Memory B cell (primary cell): ENCODE measurements at places on chromosomes 12 and 14.

- H3K4me1 ChIP-seq = peaks cover 31% of the 10 kb centered on the region
- H3K4me3 ChIP-seq = no peak overlapping the region
- H3K27ac ChIP-seq = peak overlapping the region; percentile 96
- no peak for DNase-seq
These were observed 16.4 kb upstream of the ARID4A start for GRCh38 chr14:58281969-58282368.

DNA sequence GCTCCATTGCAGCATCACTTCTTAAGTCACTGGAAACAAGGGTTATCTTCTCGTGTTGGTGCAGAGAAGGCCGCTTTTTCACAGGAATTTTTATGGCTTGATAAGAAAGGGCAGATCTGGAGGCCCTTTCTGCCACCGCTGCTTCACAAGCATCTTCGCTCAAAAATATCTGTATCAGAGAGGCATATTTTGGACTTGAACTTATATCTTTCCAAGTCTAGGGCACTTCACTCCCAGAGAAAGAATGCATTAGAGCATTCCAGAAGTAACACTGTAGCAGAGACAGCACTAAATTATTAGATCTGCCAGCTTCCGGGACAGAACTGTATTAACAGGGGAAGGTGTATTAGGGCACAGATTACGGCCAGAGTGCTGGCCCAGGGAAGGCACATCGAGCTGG is 151.7 kb upstream of the AMIGO2 start:
- H3K27ac ChIP-seq = peak overlapping the region; percentile 63
- H3K27me3 ChIP-seq = no peaks in the 10 kb centered on the region
- no peak for DNase-seq
- peaks cover 32% of the 10 kb centered on the region for H3K36me3 ChIP-seq

GRCh38 chr14:31968107-31968810 is 108.8 kb upstream of the ARHGAP5 start:
- peaks cover 15% of the 10 kb centered on the region for H3K4me1 ChIP-seq
- DNase-seq = no peak
- H3K27ac ChIP-seq = no peak overlapping the region
- H3K27me3 ChIP-seq = no peaks in the 10 kb centered on the region

- H3K27me3 ChIP-seq = no peaks in the 10 kb centered on the region
- H3K36me3 ChIP-seq = peaks cover 8% of the 10 kb centered on the region
- H3K4me1 ChIP-seq = no peaks in the 10 kb centered on the region
- DNase-seq = no peak
- no peak overlapping the region for H3K4me3 ChIP-seq
These were observed 12.1 kb downstream of the ACADS start for GRCh38 chr12:120737557-120738251.

- no peak for DNase-seq
- no peak overlapping the region for H3K4me3 ChIP-seq
- peaks cover 3% of the 10 kb centered on the region for H3K4me1 ChIP-seq
- no peaks in the 10 kb centered on the region for H3K36me3 ChIP-seq
- no peak overlapping the region for H3K27ac ChIP-seq
These were observed 42.9 kb downstream of the FERMT2 start for GRCh38 chr14:52907949-52908348.

GRCh38 chr12:11904124-11904523 is 166.6 kb upstream of the BCL2L14 start:
- H3K4me3 ChIP-seq = no peak overlapping the region
- DNase-seq = no peak
- H3K27me3 ChIP-seq = peaks cover 5% of the 10 kb centered on the region
- peaks cover 7% of the 10 kb centered on the region for H3K36me3 ChIP-seq

DNA sequence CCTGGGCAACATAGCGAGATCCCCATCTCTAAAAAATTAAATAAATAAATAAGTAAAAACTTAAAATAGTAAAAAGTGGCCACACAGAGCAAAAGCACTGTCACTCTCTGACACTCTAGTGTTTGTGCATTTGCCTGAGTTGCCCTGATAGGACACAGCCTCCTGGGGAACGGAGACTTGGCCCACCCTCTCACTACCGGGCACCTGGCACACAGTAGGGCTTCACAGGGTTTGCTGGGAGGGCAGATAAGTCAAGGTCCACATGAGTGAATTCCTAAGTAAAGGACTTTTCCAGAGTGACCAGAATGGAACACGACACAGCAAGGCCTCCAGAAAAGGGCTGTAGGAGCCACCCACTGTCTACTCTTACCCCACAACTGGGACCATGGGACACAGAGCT is 54.3 kb downstream of the SCARB1 start:
- no peak for DNase-seq
- no peak overlapping the region for H3K27ac ChIP-seq
- H3K27me3 ChIP-seq = no peaks in the 10 kb centered on the region
- peaks cover 23% of the 10 kb centered on the region for H3K36me3 ChIP-seq

GRCh38 chr12:103561174-103561573 is 25.9 kb upstream of the STAB2 start:
- no peaks in the 10 kb centered on the region for H3K4me1 ChIP-seq
- no peak for DNase-seq
- H3K4me3 ChIP-seq = no peak overlapping the region
- no peaks in the 10 kb centered on the region for H3K36me3 ChIP-seq
- no peak overlapping the region for H3K27ac ChIP-seq
- H3K27me3 ChIP-seq = peaks cover 15% of the 10 kb centered on the region

DNA sequence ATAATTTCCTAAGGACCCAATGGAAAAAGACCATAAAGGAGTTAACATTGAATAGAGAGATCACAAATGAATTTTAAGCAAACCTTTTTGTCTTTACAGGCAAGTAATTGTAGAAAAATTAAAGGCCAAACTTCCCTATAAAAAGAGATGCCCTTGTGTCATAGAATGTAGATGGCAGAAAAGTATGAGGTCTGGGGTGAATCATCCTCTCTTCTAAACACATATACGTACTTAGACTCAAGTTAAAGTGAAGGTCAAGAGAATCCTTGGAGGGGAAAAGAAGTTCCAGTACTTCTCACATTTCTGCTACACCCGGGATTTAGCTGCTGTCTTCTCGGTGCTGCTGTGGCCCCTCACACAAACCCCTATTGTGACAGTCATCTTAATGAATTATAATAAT is 116.2 kb upstream of the ARID2 start:
- no peaks in the 10 kb centered on the region for H3K36me3 ChIP-seq
- H3K27ac ChIP-seq = no peak overlapping the region
- H3K4me3 ChIP-seq = no peak overlapping the region
- H3K4me1 ChIP-seq = peaks cover 2% of the 10 kb centered on the region

GRCh38 chr14:91830777-91831176 is 36.6 kb downstream of the TC2N start:
- peaks cover 8% of the 10 kb centered on the region for H3K36me3 ChIP-seq
- peaks cover 20% of the 10 kb centered on the region for H3K4me1 ChIP-seq
- DNase-seq = no peak
- H3K27ac ChIP-seq = no peak overlapping the region

- DNase-seq = no peak
- H3K4me1 ChIP-seq = peaks cover 3% of the 10 kb centered on the region
- no peaks in the 10 kb centered on the region for H3K36me3 ChIP-seq
- no peak overlapping the region for H3K4me3 ChIP-seq
- peaks cover 17% of the 10 kb centered on the region for H3K27me3 ChIP-seq
- no peak overlapping the region for H3K27ac ChIP-seq
These were observed 94.6 kb downstream of the TMEM30B start for GRCh38 chr14:61186341-61187195.

DNA sequence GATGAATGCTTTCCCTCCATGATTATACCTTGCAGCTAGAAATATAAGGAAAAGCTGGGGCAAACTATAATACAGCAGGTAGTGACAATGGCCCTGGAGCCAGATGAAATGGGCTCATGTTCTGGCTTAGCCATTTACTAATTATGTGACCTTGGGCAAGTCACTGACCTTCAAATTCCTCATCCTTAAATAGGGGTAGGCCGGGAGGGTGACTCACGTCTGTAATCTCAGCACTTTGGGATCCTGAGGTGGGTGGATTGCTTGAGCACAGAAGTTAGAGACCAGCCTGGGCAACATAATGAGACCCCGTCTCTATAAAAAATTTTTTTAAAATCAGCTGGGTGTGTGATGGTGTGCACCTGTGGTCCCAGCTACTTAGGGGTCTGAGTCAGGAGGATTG is 155.4 kb downstream of the C12orf75 start:
- H3K36me3 ChIP-seq = no peaks in the 10 kb centered on the region
- H3K27me3 ChIP-seq = peaks cover 6% of the 10 kb centered on the region
- H3K4me3 ChIP-seq = no peak overlapping the region
- no peak overlapping the region for H3K27ac ChIP-seq

DNA sequence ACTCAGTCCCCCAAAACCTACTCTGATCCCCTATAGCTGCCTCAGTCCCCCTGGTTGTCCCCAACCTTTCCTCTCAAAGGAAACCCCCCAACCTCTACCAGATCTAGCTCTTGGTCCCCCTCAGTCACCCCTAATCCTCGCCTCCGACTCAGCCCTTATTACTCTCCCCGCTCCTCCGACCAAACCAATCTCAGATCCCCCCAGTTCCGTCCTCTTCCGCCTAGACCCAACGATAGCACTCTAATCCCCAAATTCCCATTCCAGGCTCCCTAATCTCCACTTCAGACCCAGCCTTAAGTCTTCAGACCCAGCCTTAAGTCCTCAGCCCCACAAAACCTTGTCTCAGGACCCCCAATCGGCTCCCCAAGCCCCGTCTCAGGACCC is 612 bp downstream of the VPS37B start:
- no peak for DNase-seq
- no peaks in the 10 kb centered on the region for H3K36me3 ChIP-seq
- peak overlapping the region; percentile 100 for H3K27ac ChIP-seq

- peak overlapping the region; percentile 69 for H3K27ac ChIP-seq
- no peaks in the 10 kb centered on the region for H3K27me3 ChIP-seq
- DNase-seq = no peak
- peaks cover 7% of the 10 kb centered on the region for H3K36me3 ChIP-seq
- no peak overlapping the region for H3K4me3 ChIP-seq
These were observed 13.7 kb downstream of the PIGH start for GRCh38 chr14:67586369-67586768.

- no peak overlapping the region for H3K27ac ChIP-seq
- H3K4me1 ChIP-seq = no peaks in the 10 kb centered on the region
- no peak overlapping the region for H3K4me3 ChIP-seq
- no peaks in the 10 kb centered on the region for H3K36me3 ChIP-seq
- H3K27me3 ChIP-seq = no peaks in the 10 kb centered on the region
These were observed 339.5 kb downstream of the AEBP2 start for GRCh38 chr12:19778797-19779196.

- no peak overlapping the region for H3K4me3 ChIP-seq
- H3K4me1 ChIP-seq = peaks cover 9% of the 10 kb centered on the region
- DNase-seq = no peak
- no peaks in the 10 kb centered on the region for H3K27me3 ChIP-seq
These were observed 54.8 kb downstream of the FNTB start for GRCh38 chr14:65041434-65041915.

GRCh38 chr12:52082988-52083637 is 3.6 kb downstream of the SMIM41 start:
- H3K4me1 ChIP-seq = peaks cover 20% of the 10 kb centered on the region
- peak overlapping the region; percentile 26 for H3K27ac ChIP-seq
- H3K4me3 ChIP-seq = peak overlapping the region; percentile 49
- peaks cover 7% of the 10 kb centered on the region for H3K27me3 ChIP-seq

- H3K36me3 ChIP-seq = no peaks in the 10 kb centered on the region
- peak overlapping the region; percentile 14 for H3K27ac ChIP-seq
- peaks cover 17% of the 10 kb centered on the region for H3K4me1 ChIP-seq
- H3K27me3 ChIP-seq = no peaks in the 10 kb centered on the region
- no peak overlapping the region for H3K4me3 ChIP-seq
These were observed 8.2 kb upstream of the LYZ start for GRCh38 chr12:69339999-69340398.
